C1 segment of cervical spinal cord (tissue), 14 donors: ENCODE measurements at places on chromosomes 2 and 18.

GRCh38 chr2:151782378-151783132 is 45.7 kb downstream of the ARL5A start:
- DNase-seq = no peak

DNA sequence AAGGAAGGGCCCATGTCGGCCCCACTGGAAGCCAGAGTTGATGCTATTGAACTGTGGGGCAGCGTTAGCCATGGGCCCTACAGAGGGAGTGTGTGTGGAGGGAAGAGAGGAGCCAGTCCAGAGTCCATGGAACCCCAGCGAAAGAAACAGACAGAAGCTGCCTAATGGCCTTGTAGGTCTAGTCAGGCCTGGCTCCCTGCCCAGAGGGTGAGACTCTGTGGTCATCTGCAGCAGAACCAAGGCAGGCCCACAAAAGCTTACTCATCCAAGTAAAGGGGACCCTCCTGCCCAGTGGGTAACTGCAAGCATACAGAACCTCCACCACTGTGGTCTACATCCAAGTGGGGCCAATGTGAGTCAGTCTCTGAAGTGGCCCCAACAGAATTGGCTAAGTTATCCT is 439.8 kb downstream of the TGIF1 start:
- DNase-seq = no peak

DNA sequence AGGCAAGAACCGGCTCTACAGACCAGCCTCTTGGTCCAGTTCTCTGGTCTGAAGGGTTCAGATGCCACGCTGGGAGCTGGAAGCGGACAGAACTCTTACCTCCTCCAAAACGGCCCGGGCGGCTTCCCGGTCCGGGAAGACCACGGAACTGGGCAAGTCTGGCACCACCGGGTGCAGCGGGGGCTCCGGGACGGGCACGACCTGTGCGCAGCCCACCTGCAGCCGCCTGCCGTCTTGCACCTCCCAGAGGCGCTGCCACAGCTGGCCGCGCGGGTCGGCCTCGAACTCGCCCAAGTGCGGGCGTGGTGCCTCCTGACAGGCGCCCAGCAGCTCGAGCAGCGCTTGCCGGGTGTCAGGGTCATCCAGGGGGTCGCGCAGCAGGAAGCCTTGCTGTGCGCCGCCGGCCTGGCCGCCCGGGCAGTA is 773 bp downstream of the CMPK2 start:
- DNase-seq = no peak

DNA sequence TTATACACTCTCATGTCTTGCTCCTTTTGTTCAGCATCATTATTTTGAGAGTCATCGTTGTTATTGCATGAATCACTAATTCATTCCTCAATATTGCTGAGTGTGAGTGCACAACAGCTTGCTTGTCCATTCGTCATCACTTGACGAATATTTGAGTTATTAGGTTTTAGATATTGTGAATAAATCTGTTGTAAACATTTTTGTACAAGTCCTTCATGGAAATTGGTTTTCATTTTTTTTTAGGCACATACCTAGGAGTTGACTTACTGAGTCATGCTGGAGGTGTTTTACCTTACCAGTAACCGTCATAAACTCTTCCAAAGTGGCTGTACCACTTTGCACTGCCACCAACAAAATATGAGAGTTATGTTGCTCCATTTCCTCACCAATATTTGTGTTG is 84.2 kb upstream of the NCK2 start:
- DNase-seq = no peak

DNA sequence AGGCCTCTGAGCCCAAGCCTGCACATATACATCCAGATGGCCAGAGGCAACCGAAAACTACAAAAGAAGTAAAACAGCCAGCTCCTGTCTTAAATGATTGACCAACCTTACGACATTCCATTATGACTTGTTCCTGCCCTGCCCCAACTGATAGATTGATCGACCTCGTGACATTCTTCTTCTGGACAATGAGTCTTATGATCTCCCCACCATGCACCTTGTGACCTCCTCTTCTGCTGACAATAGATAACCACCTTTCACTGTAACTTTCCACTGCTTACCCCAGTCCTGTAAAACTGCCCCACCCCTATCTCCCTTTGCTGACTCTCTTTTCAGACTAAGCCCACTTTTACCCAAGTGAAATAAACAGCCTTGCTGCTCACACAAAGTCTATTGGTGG is 670.0 kb upstream of the PKDCC start:
- no peak for DNase-seq

DNA sequence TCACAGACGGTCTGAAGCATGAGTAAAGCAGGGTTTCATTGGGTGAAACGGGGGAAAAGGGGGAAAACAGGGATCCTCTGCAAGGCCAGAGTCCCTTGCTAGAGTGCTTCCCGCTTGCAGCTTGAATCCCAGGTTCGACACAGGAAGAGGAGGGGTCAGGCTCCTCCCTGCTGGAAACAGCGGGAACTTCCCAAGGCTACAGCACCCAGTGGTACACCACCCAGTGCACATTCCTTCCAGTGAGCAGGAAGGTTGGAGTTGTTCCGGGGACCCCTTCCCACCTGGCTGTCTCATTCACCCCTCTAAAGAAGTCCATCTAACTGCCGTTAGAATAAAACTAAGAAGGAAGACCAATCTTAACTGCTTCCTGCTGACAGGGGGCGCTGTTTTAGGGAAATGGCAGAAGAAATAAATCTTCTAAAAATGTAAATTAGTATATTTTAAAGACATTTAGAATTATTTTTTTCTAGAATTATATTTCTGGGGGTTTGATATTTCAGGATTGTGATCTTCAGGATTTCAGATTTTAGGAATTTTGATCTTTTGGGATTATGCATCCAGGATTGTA is 230.9 kb downstream of the RBM43 start:
- no peak for DNase-seq

DNA sequence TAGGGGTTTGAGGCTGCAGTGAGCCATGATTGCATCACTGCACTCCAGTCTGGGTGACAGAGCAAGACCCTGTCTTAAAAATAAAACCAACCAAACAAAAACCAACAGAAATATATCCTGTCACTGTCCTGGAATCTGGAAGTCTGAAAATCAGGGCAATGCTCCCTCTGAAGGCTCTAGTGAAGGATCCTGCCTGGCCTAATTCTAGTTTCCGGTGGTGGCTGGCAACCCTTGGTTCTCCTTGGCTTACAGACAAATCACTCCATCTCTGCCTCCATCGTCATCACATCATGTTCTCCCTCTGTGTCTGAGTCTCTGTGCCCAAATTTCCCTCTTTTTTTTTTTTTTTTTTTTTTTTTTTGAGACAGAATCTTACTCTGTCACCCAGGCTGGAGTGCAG is 15.9 kb upstream of the VPS4B start:
- DNase-seq = no peak

DNA sequence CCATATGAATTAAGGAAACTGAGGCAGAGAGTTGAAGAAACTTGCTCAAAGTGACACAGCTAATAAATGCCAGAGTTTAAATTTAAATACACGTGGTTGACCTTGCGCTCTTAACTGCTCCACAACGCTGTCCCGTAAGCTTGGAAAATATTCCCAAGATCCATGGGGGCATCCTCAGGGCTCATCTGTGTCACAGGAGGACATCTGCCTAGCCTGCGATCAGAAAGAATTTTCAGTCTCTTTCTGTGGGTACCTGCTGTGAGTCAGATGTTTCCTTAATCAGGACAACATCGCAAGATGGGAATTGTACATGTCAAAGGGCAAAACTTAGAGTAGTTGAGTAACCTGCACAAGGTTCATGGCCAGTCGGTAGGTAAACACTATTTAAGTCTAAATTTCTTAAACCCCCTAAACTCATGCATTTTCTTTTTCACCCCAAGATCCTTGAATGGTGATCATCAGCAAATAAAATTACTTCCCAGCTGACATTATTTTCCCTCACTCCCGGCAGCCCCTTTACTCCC is 1.4 kb downstream of the CMPK2 start:
- DNase-seq = no peak

DNA sequence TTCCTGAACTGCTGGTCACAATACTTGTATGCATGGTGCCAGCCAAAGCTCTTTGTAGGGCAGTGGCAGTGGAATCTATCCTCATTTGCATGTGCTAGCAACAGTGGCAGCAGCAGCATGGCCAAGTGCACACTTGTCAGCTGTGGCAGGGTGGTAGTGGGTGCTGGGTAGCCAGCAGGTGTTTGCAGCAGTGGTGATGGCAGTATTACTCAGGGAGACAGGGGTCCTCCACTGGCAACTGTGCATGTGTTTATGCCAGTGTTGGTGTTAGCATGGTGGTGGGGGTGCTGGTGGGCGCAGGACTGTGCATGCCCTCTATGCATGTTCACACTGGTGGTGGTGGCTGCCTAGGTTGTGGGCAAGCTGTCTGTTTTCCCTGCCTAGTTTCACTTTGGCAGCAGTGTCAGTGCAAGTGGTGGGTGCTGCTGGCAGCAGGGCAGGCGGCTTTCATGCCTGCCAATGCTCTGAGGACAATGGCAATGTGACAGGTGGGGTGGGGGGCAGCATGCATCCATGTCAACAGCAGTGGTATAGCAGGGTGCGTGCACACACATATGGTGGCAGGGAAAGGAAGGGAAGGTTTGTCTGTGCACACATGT is 41.2 kb downstream of the GALNT13 start:
- DNase-seq = no peak

DNA sequence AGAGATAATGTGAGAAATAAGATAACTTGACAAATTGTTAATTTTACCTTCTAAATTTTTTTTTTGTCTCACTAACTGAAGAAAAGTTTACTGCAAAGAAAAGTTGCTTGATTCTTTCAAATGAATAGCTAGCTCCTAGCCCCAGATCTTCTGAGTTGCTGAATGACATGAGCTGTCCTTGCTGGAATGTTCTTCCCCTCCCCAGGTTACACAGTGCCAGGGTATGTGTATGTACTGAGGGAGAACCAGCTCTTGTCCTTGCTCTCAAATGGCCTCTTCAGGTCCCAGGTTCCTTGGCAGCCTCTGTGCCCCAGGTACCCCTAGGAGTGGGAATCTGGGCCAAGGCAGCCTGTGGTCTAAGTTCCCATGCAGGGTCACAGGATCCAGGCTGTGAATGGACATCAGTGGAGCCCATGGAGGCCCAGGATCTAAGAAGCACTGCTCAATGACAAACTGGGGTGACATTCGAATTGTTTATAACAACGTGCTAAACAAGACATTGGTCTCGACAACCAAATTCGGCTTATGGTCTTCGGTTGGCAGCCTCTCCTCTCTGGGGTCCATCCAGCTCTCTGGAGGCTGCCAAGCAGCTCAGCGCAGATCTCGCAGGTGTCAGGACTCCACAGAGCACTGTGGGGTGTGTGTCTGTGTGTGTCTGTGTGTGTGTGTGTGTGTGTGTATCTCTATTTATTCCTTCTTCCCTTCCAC is 17.1 kb upstream of the INO80C start:
- DNase-seq = no peak

- no peak for DNase-seq
Measured at GRCh38 chr2:170501421-170502043, 213.6 kb upstream of the SP5 start.

DNA sequence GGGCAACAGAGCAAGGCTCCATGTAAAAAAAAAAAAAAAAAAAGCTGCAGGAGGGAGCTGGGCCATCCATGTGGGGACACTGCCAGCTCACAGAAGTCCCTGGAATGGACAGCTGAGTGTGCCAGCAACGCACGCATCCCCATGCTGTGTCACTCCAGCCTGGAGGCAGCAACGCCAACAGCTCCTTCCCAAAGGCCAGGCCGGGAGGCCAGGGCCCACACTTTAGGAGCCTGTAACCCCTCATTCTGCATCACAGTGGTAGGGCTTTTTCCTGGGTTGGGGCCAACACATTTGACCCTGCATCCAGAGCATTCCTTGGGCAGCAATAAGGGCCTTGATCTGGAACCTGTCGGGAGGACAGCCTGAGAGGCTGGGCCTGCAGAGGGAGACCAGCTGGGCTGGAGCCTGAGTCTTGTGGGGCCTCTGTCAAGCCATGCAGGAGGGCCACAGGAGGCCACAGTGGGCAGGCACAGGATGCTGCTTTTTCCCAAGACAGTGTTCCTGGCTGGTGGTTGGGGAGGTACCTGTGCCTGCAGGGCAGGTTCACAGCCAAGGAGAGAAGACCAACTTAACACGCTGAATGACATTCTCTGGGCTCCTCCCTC is 16.8 kb upstream of the KCNK3 start:
- DNase-seq = no peak

GRCh38 chr2:101111917-101112771 is 39.0 kb downstream of the TBC1D8 start:
- DNase-seq = no peak

- no peak for DNase-seq
Measured at GRCh38 chr2:8500124-8501054, 181.5 kb upstream of the ID2 start.

- DNase-seq = no peak
Measured at GRCh38 chr18:7545734-7546133, 21.4 kb upstream of the PTPRM start.

DNA sequence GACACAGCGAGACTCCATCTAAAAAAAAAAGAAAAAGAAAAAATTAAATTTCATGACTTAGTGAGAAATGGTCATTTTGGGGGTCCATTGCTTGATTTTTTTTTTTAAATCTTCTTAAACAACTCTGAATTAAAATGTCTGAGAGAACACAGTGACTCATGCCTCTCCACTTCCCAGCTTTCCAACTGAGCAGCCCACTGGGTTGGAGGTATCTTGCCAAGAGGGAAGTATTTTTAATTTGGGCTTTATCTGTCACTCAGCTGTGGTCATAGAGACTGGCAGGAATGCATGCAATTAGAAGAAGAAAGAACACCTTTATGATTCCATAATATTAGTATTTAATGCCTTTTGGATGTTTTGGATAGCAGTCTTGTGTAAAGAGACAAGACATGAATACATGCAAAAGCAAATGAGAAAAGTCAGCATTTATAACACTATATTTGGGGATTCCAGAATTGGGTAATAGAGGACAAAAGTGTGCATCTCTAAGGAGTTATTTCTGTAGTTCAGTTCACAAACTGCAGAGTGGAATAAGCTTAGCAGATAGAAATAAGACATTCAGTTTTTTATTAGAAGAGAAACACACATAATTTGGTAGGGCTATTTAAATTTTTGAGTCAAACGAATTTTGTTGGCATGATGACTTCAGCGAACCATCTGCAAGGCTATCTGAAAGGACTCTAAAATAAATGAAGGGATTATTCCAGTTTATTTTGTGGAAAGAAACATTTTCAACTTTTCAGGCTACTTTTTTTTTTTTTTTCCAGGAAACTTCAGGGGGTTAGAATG is 254.8 kb downstream of the TGIF1 start:
- DNase-seq = no peak

DNA sequence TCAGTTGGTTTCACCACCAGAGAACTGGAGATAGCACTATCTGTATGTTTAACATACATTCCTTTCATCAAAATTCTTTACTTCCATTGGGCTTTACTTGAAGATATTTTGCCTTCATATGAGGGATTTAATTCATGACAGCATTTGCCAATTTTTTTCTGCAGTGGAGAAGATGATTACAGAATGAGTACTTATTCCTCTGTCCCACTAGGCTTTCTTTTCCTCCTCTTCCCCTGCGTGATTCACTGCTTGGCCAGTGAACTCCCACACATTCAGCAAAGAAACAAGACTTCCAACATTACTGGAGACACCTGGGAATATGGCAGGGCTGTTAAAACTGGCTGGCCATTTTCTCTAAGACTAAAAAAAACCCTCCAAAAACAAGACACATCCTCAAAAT is 425.8 kb upstream of the KCNH7 start:
- no peak for DNase-seq
